ENCODE measurements at places on chromosomes 11 and 22. TPM values are rescaled to one million over a fixed set of nuclear protein-coding genes. Genes with fewer than 3 reads are reported as not detected.

DNA sequence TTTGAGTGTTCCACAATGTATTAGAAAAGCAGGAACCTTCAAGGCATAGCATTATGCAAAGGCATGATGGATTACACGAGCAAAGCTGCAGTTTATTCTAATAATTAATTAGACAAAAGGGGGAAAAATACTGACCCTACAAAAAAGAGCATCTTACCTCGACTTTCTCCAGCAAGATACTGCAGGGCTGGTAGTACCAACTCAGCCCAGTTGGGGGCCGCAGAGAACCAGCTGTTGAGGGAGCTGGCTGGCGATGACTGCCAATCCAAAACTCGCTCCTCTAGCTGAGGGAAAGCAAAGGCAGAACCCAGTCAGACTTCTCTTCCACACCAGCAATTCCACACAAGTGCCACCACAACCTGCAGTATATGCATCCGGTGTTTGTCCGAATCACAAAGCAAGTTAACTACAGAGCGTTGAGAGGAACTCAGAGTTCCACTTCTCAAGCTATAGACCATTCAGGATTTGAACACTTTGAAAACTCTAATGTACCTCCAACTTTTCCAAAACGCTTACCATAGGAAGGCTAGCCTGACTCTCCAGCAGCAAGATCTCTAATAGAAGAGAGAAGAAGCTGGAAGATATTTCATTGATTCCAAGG is 13.7 kb downstream of the NFRKB start:
- no peak for DNase-seq

DNA sequence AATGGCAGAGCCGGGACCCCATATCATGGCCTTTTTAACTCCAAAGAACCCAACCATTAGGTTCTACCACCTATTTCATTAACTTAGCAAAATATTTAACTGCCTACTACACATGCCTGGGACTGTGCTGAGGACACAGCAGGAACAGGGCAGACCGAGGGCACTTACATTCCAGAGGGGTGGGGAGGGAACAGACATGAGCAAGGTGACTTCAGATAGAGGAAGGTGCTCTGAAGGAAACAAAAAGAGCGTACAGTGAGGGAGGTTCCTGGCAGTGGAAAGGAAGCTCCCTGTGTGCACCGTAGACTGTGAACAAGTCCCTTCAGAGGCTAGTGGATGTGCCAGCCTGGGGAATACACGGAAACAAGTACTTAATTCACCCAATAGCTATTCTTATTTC is 82.8 kb downstream of the NAT10 start:
- DNase-seq = no peak

DNA sequence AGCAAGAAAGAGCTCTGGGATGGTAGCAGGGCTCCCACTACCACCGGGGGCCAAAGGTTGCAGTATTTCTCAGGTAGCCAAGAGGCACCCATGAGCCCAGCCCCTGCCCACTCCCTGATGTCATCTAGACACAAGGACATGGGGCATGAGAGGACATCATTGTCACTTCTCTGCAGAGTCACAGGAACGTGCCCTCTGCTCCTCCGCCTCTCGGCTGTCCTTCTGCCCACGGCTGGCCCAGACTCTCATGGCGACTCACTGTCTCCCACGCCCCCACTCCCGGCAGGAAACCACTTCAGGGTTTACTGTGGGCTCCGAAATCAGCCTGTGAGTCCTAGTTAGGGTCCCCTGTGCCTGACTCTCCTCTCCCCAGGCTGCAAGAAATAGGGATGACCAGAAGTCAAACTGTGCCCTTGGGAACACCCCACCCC is 1.8 kb upstream of the GAL start:
- peak; percentile 52 for DNase-seq

DNA sequence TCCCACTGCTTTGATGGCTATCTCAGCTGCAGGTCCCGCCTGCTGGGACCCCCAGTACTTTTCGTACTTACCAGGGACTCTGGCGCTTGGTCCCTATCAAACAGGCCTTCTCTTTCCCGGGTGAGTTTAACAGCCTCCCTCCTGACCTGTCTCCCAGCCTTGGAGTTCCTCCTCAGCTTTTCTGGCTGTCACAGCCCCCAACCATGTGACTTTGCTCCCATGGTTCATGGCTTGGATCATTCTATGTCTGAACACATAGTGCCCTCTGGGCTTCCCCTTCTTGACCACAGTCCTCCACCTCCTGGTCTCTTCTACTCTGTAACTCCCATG is 56.9 kb downstream of the PARVA start:
- DNase-seq = peak; percentile 73

GRCh38 chr11:108115500-108116140 is 5.7 kb upstream of the ACAT1 start:
- peak; percentile 94 for DNase-seq

WNT7B gene
- not detected for polyA plus RNA-seq

DNA sequence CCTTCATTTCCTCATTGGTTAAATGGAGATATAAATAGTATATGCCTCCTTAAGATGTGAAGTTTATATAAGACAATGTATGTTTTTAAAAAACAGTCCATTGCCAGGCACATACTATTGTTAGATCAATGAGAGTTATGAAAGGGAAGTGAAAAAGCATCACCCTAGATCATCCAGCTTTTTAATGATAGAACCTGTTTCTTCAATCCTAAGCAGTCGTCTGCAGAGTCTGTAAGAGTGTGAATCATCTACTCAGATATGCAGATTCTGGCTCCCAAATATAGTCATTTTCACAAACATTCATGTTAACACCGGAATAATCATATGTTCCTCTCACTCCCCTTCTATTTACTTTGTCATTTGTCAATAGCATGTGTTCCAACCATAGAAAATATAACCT is 65.3 kb upstream of the SLN start:
- no peak for DNase-seq

- DNase-seq = no peak
Measured at GRCh38 chr11:117437041-117437790, 109.6 kb downstream of the CEP164 start.

DNA sequence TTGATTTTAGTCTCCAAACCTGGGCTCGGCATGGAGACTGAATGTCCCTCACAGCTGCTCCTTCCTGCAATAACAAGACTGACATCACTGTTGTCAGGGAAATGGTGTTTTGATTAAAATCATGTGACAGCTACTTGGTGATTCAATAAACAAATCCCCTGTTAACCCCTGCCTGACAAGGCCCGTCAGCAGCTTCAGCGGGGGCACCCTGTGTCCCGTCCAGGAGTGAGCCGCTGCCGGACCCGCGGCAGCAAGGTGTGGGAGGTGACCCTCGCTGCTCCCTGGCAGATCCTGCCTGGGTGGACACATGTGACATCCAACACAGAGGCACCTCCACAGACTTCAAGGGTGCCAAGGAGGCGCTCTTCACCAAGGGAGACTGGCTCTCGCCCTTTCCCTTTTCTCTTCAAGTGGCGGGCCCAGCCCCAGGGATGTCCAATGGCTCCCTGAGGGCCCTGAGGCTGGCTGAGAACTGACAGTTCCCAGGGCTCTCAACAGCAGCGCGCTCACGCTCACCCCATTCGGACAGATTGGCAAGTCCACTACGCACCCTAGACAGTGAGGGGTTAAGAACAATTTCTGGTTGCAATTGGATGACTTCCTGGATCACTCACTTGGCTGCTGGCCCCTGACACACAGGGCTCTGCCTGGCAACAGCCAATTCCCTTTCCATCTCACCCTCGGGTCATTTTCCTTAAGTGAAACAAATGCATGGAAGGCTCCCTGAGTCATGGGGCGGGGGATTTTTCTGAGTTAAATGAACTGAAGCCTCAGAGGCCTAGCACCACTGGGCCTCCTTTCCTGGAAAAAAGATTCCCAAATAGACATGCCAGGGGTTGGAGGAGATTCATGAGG is 30.7 kb downstream of the PPP2R1B start:
- peak; percentile 94 for DNase-seq

BATF2 gene
- polyA plus RNA-seq = 31.3 TPM

DNA sequence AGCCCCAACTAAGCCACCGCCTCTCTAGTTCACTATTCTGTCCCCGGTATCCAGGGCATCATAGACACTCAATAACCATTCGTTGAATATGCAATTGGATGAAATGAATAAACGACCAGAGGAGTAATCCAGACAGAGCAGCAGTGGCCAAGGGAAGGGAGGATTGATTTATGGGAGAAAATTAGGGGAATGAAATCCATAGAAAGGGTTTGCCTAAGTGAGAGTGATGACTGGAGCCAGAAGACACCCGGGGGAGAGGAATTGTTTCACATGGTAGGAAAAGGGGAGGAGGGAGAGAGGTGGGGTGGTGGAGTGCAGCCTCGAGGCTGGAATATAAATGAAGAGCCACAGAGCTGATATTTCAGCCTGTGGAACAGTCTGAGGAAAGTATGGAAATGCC is 168.2 kb downstream of the COMMD9 start:
- no peak for DNase-seq

DNA sequence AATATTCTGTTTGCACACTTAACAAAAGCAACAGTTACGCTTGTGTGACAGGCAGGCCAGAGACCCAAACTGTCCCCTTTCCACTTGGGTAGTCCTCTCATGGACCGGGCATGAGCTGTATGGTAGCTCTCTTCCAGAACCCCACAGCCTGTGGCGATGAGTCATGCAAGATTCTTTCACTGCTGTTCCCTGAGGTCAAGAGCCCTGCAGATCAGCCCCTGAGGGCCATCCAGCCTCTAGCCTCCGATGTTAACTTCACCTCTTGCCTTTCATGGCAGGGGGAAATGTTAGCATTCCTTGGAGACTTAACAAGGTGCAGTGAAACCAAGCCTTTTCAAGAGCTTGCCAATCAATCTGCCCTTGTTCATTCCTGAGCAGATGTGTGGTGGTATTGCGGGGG is 63.2 kb upstream of the DEUP1 start:
- DNase-seq = no peak

DNA sequence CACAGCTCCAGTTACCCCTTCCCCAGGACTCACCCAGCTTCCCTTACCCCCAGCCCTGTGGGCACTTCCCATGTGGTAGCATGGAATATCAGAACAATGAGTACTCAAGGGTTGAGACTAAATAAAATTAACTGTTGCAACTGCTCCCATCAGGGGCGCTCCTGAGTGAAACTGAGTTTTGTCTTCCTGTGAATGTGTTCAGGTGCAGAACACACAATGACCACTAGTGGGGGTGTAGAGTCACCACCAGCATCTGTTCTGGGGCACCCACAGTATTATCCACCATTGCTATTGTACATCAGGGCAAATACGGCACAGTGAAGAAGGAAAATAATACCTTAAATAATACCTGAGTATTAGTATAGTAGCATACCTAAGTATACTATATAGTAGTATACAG is 689.7 kb downstream of the TBC1D22A start:
- DNase-seq = no peak

- DNase-seq = peak; percentile 89
Measured at GRCh38 chr22:50252082-50253045, 1.3 kb upstream of the HDAC10 start.

DNA sequence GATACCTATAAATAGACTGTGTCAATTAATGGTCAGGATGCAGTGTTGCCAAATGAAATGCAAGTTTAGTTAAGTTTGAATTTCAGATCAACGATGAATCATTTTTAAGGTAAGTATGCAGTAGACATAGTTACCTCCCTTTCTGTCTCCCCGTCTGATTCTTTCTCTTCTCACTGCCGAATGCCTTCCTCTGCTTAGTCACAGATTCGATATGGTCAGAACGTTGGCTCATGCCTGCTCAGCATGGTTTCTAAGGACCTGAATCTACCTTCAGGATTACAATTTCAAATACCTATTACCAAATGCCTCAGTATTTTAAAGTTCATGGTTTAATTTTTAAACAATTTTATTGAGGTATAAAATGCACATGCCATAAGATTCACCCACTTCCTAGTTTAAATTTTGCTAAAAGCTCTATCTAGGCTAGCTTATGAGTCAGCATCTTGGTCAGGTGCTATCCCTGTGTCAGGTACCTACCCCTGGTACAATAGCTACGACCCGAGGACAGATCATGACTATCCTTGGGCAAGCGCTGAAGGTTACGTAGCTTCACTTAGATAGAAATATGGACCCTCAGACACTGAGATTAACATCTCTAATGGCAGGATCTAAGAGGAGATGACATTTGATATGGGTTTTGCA is 78.2 kb upstream of the SPON1 start:
- DNase-seq = no peak

- no peak for DNase-seq
Measured at GRCh38 chr11:18319914-18320313, 2.0 kb downstream of the HPS5 start.

- DNase-seq = no peak
Measured at GRCh38 chr11:37459456-37459855, 861.4 kb upstream of the RAG2 start.

NPAT gene
- polyA plus RNA-seq = 4.8 TPM

- DNase-seq = no peak
Measured at GRCh38 chr11:19642185-19643158, 70.2 kb upstream of the NAV2 start.

DNA sequence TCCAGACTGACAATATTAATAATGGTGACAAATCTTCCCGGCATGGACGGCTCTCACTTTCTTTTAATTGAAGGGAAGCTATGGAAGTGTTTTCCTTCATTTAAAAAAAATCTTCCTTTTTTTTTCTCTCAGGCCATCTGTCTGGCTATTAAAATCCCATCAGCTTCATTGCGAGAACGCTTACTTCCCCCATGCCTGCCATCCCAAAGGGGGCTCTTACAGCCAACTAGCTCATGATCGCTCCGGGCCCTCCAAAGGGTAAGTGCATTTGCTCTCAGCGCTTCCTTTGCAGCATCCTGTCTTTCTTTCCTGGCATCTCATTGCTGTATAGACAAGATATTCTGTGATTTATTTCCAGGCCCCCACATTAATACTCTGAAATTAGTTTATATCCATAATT is 20.7 kb downstream of the CACNG2 start:
- no peak for DNase-seq

UBQLN3 gene
- not detected for polyA plus RNA-seq

TMA7B gene
- polyA plus RNA-seq = not detected

THY1 gene
- 61.1 TPM for polyA plus RNA-seq

FIBIN gene
- polyA plus RNA-seq = 6.0 TPM

DNA sequence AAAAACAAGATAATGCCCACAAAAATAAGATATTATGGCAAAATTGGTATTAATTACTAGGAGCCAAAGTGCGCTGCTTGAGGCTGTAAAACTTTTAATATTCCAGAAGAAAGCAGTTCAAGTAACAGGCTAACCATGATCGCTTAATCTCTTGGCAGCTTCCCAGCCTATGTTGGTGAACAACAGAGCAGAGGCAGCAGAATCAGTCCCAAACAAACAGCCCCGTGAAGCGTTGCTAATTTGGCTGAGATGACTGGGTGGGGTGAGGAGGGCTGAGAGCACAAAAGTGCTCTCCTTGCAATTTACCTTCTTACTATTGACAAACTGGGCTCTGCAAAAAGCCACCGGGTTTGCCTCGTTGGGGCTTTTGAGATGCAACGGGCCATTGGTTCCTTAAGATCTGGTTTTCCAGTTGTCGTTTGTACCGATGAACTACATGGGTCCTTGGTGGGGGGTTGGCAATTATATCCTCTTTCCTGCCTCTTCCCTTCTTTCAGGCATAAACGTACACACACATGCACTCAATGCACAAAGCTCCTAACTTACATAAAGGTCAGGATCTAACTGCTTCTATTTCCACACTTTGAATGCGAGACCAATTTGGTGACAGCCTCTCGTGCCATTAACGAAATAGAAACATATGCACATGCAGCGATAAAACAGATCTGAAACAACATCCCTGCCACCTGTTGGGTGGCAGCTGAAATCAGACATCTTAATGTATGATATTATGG is 407.6 kb upstream of the CADM1 start:
- no peak for DNase-seq

All from sigmoid colon (tissue), 7 donors.